ENCODE measurements at places on chromosomes 16 and 17.

GRCh38 chr17:58506354-58507080 is 7.9 kb downstream of the MTMR4 start:
- DNase-seq, result no peak

DNA sequence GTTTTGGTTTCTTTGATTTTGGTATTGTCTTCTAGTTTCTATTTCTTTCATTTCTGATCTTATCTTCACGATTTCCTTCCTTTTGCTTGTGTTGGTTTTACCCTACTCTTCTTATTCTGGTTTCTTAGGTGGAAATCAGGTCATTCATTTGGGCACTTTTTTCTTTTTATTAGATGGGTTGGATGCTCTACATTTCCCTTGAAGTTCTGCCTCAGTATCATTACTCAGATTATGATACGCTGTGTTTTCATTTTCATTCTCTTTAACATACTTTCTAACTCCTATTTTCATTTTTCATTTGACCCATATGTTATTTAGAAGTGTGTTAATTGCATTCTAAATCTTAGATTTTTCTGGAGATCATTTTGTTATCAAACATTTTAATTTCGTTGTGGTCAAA is 108.6 kb downstream of the IRF8 start:
- DNase-seq, result no peak

GRCh38 chr17:80586846-80587228 is 42.2 kb downstream of the RPTOR start:
- no peak for DNase-seq

- DNase-seq, result no peak
Observed at GRCh38 chr17:21358682-21359482, 17.3 kb upstream of the KCNJ12 start.

DNA sequence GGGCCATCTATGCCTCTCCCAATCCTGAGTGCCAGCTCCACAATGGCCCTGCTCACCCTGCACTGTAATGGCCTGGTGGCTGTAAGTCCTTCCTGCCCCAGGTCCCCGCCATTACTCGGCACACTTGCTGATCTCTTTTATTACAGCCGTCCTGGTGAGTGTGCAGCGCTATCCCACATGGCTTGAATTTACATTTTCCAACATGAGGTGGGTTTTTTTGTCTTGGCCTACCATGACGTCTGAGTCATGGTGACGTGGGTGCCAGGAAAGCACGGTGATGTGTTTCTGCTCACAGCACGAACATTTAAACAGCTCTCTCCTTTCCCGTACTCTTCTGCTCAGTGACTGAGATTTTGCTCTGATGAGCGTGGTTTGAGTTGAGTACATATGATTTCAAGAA is 55.2 kb upstream of the FOXF1 start:
- no peak for DNase-seq

DNA sequence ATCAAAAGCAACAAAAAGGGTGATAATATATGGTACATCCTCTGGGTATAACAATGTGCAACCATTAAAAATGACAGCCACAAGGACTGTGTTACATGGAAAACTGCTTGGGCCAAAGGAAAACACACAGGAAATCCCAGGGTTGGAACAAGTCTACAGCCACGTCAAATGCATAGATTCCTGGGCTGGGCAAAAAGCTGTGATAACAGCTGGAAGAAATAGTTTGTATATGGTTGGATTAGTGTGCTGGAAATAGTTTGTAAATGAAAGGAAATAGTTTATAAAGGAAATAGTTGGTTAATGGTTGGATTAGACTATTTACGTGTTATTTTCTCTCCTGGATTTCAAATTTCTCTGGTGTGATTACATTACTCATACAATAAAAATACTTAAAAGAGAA is 2.6 kb downstream of the HSD17B2 start:
- no peak for DNase-seq

GRCh38 chr17:13152501-13152900 is 134.7 kb upstream of the ELAC2 start:
- DNase-seq, result no peak

DNA sequence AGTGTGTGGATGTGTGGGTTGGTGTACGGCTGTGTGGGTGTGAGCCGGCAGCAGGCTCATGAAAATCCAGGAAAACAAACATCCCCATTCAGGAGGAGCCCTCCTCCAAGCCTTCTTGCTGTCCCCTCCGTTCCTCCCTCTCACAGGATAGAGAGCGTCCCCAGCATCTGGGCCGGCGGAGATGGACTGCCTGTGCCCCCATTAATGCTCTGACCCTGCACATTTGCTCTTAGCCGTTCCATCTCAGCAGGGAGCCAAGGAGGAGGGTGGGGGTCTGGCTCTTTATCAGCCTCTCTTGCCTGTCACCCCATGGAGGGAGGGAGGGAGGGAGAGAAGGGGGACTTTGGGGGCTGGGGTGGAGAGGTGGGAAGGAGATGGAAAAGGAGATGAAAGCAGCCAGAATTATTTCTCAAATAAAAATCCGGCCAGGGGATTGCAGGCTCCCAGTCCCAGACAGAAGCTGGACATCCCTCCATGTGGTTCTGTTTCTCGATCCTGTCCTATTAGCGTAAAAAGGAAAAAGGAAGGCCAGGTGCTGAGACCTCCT is 240.0 kb upstream of the ZFHX3 start:
- DNase-seq, result no peak

GRCh38 chr17:72677714-72678390 is 414.6 kb downstream of the SLC39A11 start:
- DNase-seq, result no peak

- no peak for DNase-seq
Observed at GRCh38 chr17:9221922-9222180, 200.5 kb downstream of the NTN1 start.

DNA sequence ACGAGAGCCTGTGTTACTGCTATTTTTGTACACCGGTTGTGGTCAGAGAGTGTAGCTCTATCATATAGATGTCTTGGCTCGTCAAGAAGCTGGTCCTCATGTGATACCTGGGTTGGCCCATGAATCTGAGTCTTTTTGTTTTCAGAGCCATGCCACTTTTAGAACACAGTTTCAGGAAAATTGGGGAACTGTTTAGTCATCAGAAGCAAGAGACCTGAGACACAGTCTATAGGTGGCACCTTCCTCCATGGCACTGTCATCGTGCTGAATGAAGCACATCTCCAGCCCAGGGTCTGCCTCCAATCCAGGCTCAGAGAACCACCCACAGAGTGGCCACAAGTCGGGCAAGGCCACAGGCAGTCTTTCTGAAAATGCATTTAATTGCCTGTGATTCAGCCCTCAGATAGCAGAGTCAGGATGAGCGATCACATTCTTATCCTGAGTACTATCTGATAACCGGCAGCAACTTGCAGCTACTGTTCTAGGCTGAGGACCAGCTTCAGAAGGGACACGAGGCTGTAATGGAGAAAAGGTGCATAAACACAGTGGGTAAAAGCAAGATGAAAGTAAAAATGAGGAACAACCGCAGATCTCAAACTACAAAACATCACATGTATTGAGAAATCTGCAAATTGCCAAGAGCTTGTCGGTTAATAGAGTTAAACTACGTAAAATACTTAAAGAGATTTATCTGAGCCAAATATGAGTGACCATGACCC is 14.2 kb upstream of the HAPSTR1 start:
- no peak for DNase-seq

DNA sequence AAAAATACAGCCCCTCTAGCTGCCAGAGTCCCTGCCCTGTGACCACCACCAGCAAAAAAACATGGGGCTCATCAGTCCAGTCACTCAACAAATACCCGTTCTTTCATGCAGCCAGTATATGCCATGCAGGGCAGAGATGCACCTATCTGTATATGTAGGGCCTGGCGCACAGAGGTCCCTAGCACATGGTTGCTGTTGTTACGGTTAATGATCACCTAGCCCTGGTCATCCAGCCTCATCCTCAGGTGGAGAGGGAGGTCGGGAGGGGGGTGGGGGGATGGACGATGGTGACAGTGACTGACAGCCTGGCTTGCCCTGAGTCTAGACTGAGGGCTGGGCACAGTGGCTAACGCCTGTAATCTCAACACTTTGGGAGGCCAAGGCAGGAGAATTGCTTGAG is 1.5 kb downstream of the SDR42E2 start:
- no peak for DNase-seq

- DNase-seq, result no peak
Observed at GRCh38 chr17:33370401-33370800, 77.3 kb upstream of the ASIC2 start.

- no peak for DNase-seq
Observed at GRCh38 chr17:82638183-82638773, 10.0 kb downstream of the WDR45B start.

- no peak for DNase-seq
Observed at GRCh38 chr17:41490000-41490990, 585 bp upstream of the KRT36 start.

GRCh38 chr16:3762107-3762750 is 44.9 kb upstream of the TRAP1 start:
- no peak for DNase-seq

DNA sequence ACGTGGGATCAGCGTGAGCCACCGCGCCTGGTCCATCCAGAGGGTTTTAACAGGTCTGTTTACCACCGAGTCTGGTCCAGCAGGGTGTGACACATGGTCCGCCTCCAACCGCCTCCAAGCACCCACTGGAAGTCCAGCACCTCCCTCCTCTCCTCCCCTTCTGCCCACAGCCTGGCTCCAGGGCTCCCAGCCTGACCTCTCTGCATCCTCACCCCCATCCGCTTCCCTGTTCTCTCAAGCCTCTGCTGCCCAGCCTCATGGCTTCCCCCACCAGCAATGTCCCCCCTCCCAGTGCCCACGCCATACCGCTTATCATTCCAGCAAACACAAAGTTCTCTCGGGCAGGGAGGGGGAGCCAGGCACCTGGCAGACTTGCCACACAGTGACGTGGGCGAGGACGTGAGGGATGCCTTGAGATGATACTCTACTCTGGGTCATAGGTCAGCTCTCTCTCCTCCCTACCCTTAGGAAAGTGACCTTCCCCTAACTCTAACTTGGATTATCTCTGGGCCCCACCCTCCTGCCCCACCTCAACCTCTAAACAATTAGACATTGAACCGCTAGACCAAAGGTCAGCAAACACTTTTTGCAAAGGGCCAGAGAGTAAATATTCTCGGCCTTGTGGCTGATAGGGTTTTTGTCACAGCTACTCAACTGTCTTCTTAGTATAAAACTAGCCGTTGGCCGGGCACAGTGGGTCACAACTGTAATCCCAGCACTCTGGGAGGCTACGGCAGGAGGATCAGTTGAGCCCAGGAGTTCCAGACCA is 23.1 kb downstream of the CDC42EP4 start:
- no peak for DNase-seq

- DNase-seq, result no peak
Observed at GRCh38 chr17:48308581-48308980, 121.4 kb downstream of the SKAP1 start.

DNA sequence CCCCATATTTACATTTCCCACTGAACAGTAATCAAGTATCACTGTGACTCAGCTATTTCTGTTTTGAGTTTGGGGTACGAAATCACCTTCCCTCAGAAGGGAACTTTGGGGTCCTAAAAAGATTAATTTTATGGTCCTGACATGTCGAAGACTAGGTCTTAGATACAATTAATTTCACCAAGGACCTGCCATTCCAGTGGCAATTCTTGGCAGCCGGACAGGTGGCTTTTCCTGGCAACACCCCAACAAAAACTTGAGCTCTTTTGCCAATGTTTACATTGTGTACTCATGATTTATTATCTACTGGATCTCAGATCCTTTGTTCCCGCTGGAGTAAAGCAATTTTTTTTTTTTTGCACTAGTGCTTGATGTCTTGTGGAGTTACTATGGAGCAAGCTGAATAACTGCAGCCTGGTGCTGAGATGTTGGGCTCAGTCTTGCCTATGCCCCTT is 14.4 kb downstream of the SLFN5 start:
- no peak for DNase-seq
